ENCODE measurements at places on chromosomes 12 and 14. TPM values are rescaled to one million over a fixed set of nuclear protein-coding genes. Genes with fewer than 3 reads are reported as not detected.

Gene COX8C
- not detected for polyA plus RNA-seq

Gene SLCO1B1
- polyA plus RNA-seq = not detected

Gene RASSF9
- 1.1 TPM for polyA plus RNA-seq

Gene PLEKHD1
- polyA plus RNA-seq = 0.20 TPM

Gene CDKN1B
- 25.3 TPM for polyA plus RNA-seq

- DNase-seq = no peak
- no peak overlapping the region for H3K4me3 ChIP-seq
- no peaks in the 10 kb centered on the region for H3K36me3 ChIP-seq
- H3K27me3 ChIP-seq = no peaks in the 10 kb centered on the region
- H3K4me1 ChIP-seq = peaks cover 30% of the 10 kb centered on the region
These were observed 349.5 kb upstream of the RGS6 start for GRCh38 chr14:71582705-71583104.

- no peaks in the 10 kb centered on the region for H3K27me3 ChIP-seq
- H3K36me3 ChIP-seq = no peaks in the 10 kb centered on the region
- H3K27ac ChIP-seq = no peak overlapping the region
- no peaks in the 10 kb centered on the region for H3K4me1 ChIP-seq
These were observed 28.1 kb upstream of the TBC1D30 start for GRCh38 chr12:64796205-64796845.

DNA sequence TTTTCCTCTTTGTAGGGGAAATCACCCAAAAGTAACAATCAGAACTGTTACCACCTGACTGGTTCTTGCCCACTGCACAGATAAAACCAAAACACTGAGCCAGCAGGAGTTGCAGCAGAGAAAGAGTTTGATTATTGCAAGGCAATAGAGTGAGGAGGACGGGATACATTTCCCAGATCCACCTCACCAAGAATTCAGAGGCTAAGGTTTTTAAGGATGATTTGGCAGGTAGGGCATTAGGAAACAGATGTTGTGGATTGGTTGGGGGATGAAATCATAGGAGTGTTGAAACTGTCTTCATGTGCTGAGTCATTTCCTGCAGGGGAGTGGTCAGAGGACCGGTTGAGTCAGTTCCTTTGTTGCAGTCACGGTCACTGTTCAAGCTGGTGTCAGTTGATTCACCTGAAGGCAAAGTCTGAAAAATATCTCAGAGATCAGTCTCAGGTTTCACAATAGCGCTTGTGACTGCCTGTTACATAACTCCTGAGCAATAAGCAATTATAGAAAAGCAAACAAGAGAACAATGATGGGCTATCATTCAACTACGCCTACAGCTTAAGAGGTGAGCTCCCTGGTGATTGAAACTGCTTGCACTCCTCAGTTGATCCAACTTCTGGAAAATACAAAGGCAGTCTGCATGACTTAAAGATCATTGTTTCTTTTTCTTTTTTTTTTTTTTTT is 20.3 kb upstream of the AMN1 start:
- peak; percentile 83 for DNase-seq
- no peaks in the 10 kb centered on the region for H3K36me3 ChIP-seq
- H3K27ac ChIP-seq = peak overlapping the region; percentile 75
- H3K27me3 ChIP-seq = no peaks in the 10 kb centered on the region

- no peak overlapping the region for H3K27ac ChIP-seq
- no peaks in the 10 kb centered on the region for H3K27me3 ChIP-seq
- DNase-seq = no peak
- H3K4me3 ChIP-seq = no peak overlapping the region
- no peaks in the 10 kb centered on the region for H3K36me3 ChIP-seq
- H3K4me1 ChIP-seq = peaks cover 18% of the 10 kb centered on the region
These were observed 59.1 kb upstream of the PTGR2 start for GRCh38 chr14:73792481-73792880.

DNA sequence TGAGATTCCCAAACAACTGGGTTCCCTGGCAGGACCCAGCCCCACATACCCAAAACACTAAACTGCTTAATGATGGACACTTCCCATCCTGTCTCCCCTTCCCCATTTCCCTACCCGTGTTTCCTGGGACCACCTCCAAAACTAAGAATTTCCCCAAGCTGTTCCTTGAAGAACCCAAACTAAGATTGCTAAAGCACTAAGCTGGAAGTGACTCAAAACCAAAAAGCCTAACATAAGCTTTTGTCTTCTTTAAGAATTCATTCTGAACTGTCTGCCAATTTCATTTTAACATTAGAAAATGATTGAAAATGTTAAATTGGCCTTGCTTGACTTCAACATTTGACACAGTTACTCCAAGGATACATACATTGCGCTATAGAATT is 29.5 kb upstream of the STAB2 start:
- H3K4me1 ChIP-seq = no peaks in the 10 kb centered on the region
- H3K4me3 ChIP-seq = no peak overlapping the region
- no peaks in the 10 kb centered on the region for H3K36me3 ChIP-seq

GRCh38 chr12:54017027-54017788 is 8.4 kb downstream of the HOXC8 start:
- no peaks in the 10 kb centered on the region for H3K36me3 ChIP-seq
- H3K4me1 ChIP-seq = peaks cover 15% of the 10 kb centered on the region
- H3K27ac ChIP-seq = peak overlapping the region; percentile 96
- no peaks in the 10 kb centered on the region for H3K27me3 ChIP-seq

DNA sequence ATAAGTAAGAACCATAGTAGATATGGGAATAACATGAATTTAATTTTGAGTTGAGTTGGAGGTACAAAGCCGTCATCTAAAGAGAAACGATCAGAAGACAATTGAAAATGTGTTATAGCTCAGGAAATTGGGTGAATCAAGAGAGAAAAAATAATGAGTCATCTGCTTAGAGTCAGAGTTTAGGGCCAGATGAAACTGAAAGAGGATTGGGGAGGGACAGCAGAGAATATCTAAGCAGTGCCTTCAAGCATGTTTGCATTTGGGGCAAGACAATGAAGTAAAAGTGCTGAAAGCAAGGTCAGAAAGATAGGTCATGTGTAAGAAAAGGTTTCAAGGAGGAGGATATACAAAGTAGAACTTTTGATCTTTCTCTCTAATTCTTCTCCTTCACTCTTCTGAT is 49.4 kb downstream of the SLC15A5 start:
- no peak overlapping the region for H3K27ac ChIP-seq
- H3K27me3 ChIP-seq = no peaks in the 10 kb centered on the region
- DNase-seq = no peak
- H3K4me3 ChIP-seq = no peak overlapping the region

DNA sequence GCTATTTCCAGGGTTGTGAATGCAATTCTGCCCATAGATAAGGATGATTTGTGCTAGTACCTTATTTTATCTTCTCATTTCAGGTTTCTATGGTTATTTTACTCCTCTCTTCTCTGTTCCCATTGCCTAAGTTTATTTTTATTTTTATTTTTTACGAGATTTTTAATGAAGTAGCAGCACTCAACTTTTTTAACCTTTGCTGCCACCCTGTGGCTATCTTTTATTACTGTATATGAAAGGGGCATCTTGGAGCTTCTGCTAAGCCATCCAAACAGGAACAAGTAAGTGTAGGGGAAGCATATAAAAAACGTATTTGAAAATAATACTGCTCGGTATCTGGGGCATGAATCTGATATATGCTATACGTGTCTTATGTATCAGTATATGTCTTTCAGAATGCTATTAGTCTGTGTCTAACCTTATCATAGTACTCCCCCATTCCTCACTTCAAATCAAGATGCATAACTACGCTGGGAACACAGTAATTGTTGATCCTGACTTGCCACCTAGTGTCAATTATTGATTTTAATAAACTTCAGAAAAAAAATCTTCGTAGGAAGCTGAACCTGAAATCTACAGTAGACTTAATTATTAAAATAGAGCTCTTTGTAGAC is 60.3 kb downstream of the KLRG1 start:
- no peak for DNase-seq
- H3K36me3 ChIP-seq = no peaks in the 10 kb centered on the region
- no peak overlapping the region for H3K27ac ChIP-seq
- no peaks in the 10 kb centered on the region for H3K27me3 ChIP-seq

- H3K36me3 ChIP-seq = no peaks in the 10 kb centered on the region
- peak; percentile 63 for DNase-seq
- peaks cover 49% of the 10 kb centered on the region for H3K27me3 ChIP-seq
- peaks cover 17% of the 10 kb centered on the region for H3K4me1 ChIP-seq
- H3K27ac ChIP-seq = peak overlapping the region; percentile 62
These were observed 890 bp upstream of the KIF26A start for GRCh38 chr14:104137297-104138097.

- H3K4me3 ChIP-seq = peak overlapping the region; percentile 95
- DNase-seq = peak; percentile 39
- peak overlapping the region; percentile 95 for H3K27ac ChIP-seq
- H3K36me3 ChIP-seq = no peaks in the 10 kb centered on the region
- H3K27me3 ChIP-seq = no peaks in the 10 kb centered on the region
These were observed 823 bp downstream of the ATG2B start for GRCh38 chr14:96362071-96362964.

GRCh38 chr12:19456176-19456575 is 16.9 kb downstream of the AEBP2 start:
- H3K27ac ChIP-seq = no peak overlapping the region
- no peaks in the 10 kb centered on the region for H3K27me3 ChIP-seq
- peak; percentile 48 for DNase-seq
- no peaks in the 10 kb centered on the region for H3K36me3 ChIP-seq
- no peak overlapping the region for H3K4me3 ChIP-seq
- peaks cover 6% of the 10 kb centered on the region for H3K4me1 ChIP-seq

DNA sequence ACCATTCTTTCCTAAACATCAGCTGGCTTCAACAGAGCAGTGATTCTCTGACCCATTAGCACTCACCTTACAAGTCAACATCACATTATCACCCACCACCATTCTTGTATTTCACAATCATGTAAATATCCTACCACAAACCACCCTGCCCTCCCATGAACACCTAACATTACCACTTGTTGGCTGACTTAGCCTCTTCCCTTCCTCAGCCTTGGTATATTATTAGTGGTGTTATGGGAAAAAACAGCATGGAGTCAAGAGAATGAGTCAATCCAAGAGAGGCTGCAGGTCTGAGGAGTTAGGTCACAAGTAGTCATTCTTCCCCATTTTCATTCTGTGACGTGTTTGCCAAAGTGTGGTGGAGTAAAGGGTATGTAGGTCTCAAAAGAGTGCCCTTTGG is 22.3 kb upstream of the MGP start:
- no peak overlapping the region for H3K4me3 ChIP-seq
- no peaks in the 10 kb centered on the region for H3K27me3 ChIP-seq
- no peaks in the 10 kb centered on the region for H3K36me3 ChIP-seq
- no peak overlapping the region for H3K27ac ChIP-seq
- peaks cover 18% of the 10 kb centered on the region for H3K4me1 ChIP-seq

- no peaks in the 10 kb centered on the region for H3K4me1 ChIP-seq
- no peaks in the 10 kb centered on the region for H3K27me3 ChIP-seq
- H3K36me3 ChIP-seq = no peaks in the 10 kb centered on the region
- no peak for DNase-seq
These were observed 480.2 kb upstream of the CCDC196 start for GRCh38 chr14:66005900-66006434.

DNA sequence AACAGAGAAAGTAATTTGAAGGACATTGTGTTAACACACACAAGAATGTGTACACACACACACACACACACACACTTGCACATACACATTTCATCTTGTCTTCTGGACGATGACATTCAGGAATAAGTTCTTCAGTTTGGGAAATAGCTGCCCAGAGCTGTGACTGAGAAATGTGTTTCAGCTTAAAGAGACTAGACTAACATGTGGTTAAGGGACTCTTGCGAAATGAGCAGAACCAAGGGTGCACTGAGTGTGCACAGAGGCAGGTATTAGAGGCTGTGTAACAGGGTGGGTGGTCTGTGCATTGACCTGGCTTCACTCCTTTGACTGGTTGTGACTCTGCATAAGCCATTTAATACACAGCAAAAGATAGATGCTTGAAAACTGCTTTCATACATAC is 29.4 kb upstream of the KCNA5 start:
- DNase-seq = no peak
- H3K27ac ChIP-seq = no peak overlapping the region
- H3K4me1 ChIP-seq = no peaks in the 10 kb centered on the region
- no peak overlapping the region for H3K4me3 ChIP-seq
- H3K36me3 ChIP-seq = no peaks in the 10 kb centered on the region
- H3K27me3 ChIP-seq = no peaks in the 10 kb centered on the region

DNA sequence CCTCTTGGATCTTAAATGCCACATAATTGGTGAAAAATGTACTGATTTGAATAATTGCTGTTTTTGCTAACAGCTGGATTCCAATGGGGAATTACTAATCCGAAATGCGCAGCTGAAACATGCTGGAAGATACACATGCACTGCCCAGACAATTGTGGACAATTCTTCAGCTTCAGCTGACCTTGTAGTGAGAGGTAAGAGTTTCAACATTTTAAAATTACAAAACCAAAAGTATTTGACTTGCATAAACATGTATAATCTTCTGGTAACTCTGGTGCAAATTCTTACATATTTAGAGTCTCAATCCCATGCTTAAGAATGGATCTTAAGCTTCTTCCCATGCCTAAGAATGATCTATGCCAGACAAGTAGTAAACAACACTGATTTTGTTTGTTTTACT is 229.1 kb upstream of the PDZRN4 start:
- H3K27ac ChIP-seq = no peak overlapping the region
- no peak overlapping the region for H3K4me3 ChIP-seq
- H3K4me1 ChIP-seq = no peaks in the 10 kb centered on the region
- no peaks in the 10 kb centered on the region for H3K27me3 ChIP-seq
- DNase-seq = no peak
- H3K36me3 ChIP-seq = no peaks in the 10 kb centered on the region
